ENCODE measurements at places on chromosomes 3 and 15.

- no peak for DNase-seq
Measured at GRCh38 chr15:51234176-51234927, 104.0 kb downstream of the CYP19A1 start.

GRCh38 chr3:159804726-159805410, 183.8 kb upstream of the IL12A start:
- DNase-seq: peak; percentile 85

GRCh38 chr3:123291404-123291803, 89.7 kb downstream of the SEC22A start:
- DNase-seq: no peak

DNA sequence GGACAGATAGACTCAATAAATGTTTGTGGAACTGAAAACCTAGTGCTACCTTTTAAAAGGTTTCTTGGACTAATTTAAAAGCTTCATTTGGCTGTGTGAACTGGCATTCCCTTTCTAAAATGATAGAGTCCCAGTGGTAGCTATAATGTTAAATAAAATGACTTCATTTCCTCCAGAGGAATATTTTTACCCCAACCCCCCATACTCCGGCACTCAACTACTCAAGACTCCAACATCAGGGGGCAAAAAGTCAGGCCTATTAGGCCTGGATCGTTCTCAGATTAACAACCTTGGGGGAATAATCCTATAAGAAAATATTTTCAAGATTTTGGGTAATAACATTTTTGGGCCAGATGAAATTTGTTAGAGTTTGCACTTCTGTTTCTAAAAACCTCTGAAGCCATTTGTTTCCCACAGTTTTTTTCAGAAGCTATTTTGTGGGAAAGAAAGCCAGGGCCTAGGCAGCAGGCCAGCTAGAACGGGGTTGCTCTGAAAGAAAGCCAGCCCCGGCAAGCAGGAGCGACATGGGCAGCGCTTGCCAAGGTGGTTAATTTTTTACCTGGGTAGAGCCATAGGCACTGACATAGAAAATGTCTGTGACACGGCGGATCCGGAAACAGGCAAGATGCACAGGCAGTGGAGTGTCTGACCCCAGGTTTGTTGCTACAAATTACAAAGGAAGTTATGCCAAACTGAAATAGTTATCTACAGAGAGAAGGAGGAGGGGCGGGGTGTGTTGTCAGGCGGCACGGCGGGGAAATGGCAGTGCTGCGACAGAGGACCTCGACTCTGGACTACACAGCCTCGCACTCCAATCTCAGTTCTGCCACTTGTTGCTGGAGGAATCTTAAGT, 84.6 kb downstream of the MAGI1 start:
- DNase-seq: no peak

DNA sequence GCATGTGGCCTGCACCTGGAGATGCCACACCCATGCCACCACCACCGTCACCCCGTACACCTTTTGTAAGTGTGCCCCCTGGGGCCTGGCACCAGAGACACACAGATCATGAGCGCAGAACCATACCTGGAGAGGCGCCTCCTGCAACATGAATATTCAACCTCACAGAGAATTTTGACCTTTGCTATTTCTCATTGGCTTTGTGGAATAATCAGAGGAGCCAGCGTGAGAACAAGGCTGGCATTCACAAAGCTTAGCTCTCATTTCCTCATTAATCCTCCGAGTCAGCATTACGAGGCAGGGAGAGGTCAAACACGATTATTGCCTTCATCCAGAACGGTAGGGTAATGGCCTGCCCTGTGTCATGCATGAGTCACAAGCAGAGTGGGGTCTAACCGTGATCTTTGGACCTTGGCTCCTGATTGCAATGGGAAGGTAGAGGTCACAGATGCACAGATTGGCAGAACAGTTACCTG, 73.0 kb upstream of the POMGNT2 start:
- DNase-seq: peak; percentile 54

DNA sequence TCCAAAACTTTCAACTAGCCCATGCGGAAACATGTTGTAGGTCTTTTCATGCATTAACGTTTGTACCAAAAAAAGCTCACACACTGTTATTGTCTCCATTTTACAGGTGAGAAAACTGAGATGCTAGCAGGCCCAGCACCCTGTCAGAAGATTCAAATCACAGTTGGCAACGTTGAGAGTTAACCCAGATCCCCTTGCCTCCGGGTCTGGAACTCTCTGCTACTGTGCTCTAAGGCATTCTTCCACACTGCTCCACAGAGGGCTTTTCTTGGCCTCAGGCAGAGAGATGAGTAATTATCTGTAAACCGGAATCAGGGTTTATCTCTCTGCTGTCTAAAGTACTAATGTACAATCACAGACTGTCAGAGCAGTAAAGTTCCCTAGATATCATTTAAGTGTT, 186.0 kb upstream of the LPP start:
- peak; percentile 81 for DNase-seq

GRCh38 chr3:72446218-72447058, 401.8 kb downstream of the SHQ1 start:
- DNase-seq: peak; percentile 43

Data from amniotic epithelial cell (primary cell).